HT-29 (cell line): ENCODE measurements at places on chromosomes 2 and 18.

- DNase-seq: no peak
Measured at GRCh38 chr2:238238766-238239542, 884 bp downstream of the HES6 start.

DNA sequence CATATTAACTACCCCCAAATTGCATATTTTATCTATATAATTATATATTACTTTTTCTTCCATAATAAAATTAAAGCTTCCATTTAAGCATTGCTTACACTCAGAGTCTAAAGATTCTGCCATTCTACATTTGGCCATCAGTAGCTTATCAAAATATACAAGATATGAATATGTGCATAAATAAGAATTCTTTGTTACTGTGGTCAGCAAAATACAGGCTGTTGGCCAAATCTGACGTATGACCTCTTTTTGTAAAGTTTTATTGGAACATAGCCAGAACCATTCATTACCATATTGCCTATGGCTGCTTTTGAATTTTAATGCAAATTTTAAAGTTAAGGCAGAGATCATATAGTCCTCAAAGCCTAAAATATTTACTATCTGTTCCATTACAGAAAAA is 643.9 kb upstream of the VRK2 start:
- no peak for DNase-seq

GRCh38 chr18:39647627-39648534 is 2082.3 kb upstream of the CELF4 start:
- no peak for DNase-seq

GRCh38 chr2:228575897-228576296 is 394.4 kb upstream of the SPHKAP start:
- no peak for DNase-seq

DNA sequence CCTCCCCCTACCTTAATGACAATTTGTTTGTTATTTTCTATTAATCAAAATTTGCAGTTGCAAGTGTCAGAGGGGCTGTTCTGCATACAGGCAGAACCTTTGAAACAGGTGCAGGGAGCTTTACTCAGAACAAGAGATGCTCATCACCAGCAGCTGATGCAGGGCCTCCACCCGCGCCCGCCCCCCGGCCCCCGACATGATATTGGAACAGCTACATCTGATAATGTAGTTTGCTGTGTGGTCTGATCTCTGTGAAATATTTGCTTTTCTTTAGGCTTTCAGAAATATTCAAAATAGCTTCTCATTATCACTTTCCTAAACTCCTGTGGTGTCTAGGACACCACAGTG is 130.0 kb downstream of the PRKCE start:
- no peak for DNase-seq

DNA sequence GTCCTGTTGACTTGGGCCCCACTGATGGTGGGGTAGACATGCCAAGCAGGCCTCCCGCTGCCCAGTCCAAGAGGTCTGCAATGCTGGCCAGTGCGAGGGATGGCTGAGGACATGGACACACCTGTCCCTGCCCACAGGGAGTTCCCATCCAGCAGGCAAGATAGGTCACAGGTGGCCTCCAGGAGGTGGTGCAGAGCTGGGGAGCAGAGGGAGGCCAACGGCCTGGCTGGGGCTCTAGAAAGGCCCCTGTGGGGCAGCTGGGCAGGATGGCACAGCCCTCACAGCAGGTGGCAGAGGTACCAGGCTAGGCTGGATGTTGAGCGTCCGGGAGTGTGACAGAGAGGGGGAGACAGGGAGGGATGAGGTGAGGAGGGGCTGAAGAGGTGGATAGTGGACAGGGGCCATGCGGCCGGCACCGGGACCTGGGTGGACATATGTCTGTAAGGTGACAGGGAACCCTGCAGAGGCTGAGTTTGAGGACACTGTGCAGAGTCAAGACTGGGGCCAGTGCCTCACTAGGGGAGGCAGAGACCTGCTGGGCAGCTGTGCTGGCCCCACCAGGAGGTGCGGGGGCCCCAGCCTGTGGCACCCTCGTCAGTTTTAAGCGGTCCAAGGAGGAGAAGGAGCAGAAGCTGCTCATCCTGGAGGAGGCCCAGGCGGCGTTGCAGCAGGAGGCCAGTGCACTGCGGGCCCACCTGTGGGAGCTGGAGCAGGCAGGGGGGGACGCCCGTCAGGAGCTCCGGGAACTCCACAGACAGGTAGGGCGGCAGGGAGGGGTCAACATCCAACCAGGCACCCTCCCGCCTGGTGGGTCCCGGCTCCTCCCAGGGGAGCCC is 34.3 kb upstream of the SNED1 start:
- no peak for DNase-seq

DNA sequence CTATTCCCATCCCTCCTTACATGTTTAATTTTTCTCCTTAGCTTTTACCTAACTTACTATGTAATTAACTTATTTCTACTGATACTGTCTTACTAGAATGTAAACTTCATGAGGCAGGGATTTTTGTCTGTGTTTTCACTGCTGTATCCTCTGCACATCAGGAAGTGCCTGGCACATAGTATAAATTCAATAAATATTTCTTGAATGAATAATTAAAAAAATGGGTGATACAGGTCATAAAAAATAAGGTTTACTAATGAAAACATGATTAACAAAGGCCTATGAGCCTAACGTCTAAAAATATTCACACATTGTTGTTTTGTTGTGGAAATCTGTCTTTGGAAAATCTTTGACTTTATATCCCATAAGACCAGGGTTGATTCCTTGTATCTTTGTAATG is 4.5 kb downstream of the RBKS start:
- DNase-seq: no peak

DNA sequence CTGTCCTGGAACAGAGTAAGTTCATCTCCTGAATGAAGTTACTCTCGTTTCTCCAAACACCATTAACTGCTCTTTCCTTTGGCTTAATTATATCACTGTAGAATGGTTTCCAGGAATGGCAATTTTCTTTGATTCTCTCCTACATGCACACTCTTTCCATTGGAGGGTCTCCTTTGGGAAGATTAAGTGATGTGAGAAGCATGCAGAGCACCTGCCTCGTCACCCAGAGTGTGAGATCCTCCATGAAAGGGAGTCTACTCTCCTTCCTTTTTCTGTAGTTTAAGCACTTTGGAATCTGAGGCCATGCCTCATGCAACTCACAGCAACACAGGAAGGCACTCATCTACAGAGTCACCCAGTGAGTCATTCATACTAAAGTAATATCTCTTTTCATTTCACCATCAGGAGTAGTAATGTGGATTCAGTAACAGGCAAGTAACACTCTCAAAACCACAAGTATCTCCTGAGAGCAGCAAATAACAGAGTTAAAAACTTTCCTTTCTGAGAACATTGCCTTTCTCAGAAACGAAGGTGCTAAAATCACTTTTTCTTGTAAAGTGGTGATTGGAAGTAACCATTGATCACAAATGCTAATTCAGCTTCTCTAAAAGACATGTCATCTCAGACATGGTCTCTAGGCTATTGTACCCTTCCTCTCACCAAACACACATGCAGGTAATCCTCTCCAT is 52.8 kb upstream of the IL1RL1 start:
- DNase-seq: no peak

- peak; percentile 29 for DNase-seq
Measured at GRCh38 chr18:21194871-21195771, 46.9 kb upstream of the GREB1L start.

- DNase-seq: no peak
Measured at GRCh38 chr2:6676241-6676640, 189.5 kb downstream of the CMPK2 start.

DNA sequence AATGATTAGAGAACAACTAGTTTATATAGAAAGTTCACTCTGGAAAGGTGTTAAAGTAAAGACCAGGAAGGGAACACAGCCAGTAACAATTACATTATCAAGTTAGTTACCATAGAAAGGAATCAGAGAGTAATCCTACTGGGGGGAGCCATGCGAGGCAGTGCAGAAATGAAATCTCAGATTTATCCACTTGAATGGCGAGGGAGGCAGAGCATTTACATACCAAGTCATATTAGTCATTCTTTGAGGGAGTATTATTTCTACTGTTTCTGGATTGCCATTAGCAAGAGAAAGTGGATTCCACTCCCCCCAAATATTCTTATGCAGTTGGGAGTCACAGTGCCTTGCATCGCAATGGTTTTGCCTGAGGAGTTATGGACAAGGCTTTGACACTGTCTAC is 472.7 kb upstream of the TRIB2 start:
- no peak for DNase-seq

- no peak for DNase-seq
Measured at GRCh38 chr2:23158306-23158705, 226.7 kb upstream of the KLHL29 start.

DNA sequence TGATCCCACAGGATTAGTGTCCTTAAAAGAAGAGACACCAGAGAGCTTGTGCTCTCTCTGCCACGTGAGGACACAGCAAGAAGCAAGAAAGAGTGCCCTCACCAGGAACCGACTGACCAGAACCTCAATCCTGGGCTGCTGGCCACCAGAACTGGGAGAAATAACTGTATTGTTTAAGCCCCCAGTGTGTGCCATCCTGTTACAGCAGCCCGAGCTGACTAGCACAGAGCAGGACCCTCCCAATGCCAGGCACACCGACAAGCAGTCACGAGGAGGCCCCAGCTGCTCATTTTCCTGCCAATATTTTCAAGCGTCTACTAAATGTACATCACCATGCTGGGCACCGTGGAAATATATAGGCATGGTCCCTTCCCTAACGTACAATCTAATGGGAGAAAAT is 17.1 kb downstream of the FAM178B start:
- DNase-seq: no peak

- DNase-seq: peak; percentile 76
Measured at GRCh38 chr2:69375494-69376353, 11.3 kb downstream of the GFPT1 start.

DNA sequence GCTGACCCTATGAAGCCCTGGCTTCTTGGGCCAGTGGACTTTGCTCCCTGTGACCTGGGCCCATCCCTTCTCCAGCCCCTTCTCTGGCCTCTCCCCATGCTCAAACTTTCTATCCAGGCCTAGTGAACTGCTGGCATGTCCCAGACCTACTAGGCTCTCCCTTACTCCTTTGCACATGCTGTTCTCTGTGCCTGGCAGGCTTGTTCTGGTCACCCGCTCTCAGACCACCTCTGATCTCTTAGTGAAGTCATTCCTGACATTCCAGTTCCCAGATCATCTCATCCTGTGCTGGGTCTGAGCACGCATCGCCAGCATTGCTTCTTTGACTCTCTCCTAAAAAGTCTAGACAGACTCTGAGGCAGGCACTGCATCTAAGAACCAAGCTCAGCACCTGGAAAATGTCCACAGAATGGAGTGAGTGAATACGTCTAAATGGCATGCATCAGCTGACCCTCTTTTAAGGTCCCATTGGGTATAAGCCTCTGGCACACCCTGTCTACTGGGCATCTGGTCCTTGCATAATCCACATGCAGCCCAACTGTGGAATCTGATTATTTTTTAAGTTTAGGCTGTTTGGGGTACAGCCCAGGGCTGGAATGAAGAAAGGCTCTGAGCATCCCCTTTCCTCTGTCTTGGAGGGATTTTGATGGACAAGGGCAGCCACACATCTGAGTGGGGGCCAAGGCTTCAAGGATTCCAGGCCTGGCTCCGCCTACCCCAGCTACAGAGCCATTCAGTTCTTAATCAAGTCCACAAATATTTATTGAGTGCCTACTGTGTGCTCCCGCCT is 130.6 kb upstream of the HAAO start:
- no peak for DNase-seq

GRCh38 chr2:68742626-68743415 is 8.2 kb downstream of the ARHGAP25 start:
- no peak for DNase-seq
